ENCODE measurements at places on chromosomes 1 and 21.

- no peak for DNase-seq
Observed at GRCh38 chr1:19330449-19331135, 18.5 kb downstream of the SLC66A1 start.

DNA sequence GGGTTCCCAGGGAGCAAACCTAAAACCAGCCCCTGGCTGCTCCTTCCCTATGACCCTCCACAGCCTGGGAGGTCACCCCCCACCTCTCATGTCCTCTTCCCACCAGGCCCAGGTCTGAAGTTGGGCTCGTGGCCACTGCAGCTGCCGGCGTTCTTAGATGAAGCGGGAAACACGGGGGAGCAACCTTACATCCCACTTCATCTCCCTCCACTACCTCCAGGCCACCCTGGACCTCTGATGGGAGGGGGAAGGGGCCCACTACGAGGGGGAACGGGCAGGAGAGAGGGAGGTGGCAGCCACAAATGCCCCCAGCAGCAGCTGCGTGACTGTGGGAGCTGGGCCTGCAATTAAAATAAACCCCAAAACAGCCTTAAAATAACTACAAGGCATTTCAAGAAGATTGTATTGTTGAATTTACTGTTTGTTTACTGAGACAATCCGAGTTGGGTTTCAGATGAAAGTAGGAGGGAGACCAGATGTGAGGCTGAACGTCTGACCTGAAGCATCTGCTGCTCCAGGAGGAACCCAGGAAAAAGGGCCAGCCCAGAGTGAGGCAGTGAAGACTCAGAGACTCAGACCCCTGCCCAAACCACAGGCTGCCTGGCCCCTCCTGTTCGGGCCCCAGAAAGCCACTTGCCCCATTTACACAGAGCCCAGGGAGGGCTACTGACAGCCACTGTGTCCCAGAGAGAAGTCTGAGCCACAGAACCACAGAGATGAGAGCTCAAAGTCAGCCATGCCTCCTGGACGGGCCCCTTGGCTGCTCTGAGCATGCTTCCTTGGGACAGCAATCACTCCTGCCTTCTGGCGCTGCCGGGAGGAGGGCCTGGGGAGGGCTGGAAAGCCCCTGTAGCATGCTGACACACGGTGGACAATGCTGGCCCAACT is 59.8 kb downstream of the GLIS1 start:
- DNase-seq, result no peak

GRCh38 chr1:46404482-46405196 is 10.5 kb downstream of the FAAH start:
- no peak for DNase-seq

DNA sequence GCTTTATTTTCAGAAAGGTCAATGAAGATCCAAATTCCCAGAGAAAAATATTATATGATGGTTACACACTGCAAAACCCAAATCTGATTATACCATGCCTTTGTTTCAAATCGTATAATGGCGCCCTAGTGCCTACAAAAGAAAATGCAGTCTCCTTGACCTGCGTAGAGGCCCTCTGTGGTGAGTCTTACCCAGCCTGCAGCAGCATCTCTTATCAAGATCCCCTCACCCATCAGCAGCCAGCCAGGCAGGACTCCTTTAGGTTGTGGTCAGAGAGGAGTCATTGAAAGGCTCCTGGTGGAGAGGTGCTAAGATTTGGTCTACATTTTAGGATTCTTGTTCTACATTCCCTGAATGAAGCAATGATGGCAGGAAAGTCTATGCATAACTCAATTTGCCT is 23.7 kb upstream of the DAB1 start:
- no peak for DNase-seq

DNA sequence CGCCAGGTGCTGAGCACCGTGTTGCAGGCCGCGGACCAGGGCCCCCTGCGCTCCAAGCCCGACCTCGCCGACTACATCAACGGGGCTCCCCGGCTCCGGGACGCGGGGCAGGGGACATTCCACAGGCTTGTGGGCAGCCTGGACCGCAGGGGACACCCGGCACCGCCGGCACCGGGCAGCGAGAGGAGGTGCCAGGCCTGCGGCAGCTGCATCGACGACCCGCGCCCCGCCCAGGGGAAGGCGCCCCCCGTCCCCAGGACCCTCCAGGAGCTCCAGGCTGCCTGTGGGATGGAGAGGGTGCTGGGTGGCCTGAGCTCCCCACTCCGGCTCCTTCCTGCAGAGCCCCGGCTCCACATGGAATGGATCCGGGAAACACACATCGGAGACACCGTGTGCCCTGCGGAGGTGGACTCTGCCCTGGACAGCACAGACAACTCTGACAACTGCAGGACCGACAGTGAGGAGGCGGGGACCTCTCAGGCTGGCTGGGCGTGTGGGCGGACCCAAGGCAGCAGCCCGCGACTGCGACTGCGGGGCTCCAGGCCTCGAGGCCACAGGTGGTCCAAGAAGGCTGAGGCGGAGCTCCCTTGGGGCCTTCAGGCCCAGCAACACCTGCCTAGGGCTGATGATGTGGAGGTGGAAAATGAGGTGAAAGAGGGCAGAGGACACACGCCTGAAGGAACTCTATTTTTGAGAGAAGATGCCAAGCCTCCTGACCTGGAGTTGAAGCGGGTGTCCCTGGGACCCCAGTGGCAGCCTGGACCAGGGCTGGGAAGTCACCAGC is 22.8 kb downstream of the KIAA1614 start:
- no peak for DNase-seq

DNA sequence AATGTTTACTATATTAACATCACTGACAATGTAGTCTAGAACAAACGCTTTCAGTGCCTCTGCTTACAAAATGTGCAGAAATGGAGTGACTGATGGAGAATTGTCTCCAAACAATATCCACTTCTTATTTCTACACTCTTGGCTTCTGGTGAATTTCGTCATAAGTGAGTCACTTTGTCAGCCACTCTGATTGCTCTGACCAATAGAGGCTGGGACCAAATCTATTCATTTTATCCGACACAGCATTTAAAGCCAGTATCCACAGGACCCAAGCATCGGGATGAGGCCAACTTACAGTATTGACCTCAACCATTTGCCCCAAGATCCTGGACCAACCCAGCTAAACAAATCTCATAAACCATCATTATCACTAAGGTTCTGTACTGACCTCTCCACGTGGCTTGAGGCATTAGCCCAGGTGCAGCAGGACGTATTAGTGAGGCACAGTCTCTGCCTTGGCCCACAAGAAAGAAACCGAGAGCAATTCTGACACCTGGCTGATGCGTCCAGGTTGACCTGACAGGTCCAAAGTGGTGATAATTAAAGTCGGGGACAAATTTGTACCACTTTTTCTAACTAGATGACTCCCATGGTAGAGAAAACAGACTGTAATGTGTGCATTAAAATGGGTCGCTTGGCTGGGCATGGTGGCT is 53.3 kb upstream of the ERO1B start:
- DNase-seq, result no peak

- no peak for DNase-seq
Observed at GRCh38 chr21:46203203-46203600, 18.9 kb upstream of the SPATC1L start.

DNA sequence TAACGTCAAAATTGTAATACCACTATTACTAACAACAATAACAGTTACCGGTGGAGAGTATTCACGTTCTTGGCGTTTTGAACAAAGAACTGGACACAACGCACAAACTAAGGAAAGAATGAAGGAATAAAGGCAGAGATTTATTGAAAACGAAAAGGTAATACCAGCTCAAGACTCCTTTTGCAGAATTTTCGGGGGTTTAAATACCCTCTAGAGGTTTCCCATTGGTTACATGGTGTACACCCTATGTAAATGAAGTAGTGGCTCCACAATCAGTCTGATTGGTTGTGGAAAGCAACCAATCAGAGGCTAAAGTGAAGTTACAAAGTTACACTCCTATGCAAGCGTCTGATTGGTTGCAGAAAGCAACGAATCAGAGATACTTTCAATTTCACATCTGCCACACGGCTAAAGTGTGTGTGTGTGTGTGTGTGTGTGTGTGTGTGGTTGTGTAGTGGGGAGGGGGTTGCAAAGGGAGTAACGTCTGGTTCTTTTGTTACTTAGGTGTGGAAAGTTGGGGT is 1.1 kb upstream of the GTF2B start:
- no peak for DNase-seq

- no peak for DNase-seq
Observed at GRCh38 chr1:46580140-46580903, 23.7 kb downstream of the MKNK1 start.

Data from stimulated activated CD8-positive, alpha-beta memory T cell treated with anti-CD3 and anti-CD28 coated beads, Interleukin-4, amount 100 ng/mL, for 4 hours (primary cell).